ENCODE measurements at places on chromosomes 2 and 18. TPM values are rescaled to one million over a fixed set of nuclear protein-coding genes. Genes with fewer than 3 reads are reported as not detected.

The TMEM178A gene
- 3.2 TPM for total RNA-seq

GRCh38 chr2:36223259-36223658 is 132.3 kb upstream of the CRIM1 start:
- DNase-seq: no peak

DNA sequence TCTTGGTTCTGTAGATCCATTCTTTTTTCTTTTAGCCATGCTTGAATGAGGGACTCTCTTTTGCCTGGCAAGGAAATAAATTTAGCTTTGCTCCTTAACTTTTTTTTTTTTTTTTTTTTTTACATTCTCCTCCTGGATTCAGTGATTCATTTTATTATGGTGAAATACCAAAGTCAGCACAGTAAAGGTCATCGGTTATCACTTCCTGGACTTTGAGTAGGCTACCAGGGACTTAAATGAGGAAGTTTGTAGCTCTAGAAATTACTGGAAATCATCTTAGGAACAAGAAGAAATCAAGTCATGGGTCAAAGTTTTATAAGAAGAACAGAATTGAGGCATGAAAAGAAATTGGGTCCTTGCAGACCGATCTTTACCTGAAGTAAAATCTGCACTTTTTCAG is 75.0 kb downstream of the SOCS6 start:
- no peak for DNase-seq

The FOXI3 gene
- total RNA-seq: not detected
